G401 (cell line): ENCODE measurements at places on chromosomes 6 and 20. TPM values are rescaled to one million over a fixed set of nuclear protein-coding genes. Genes with fewer than 3 reads are reported as not detected.

LY6G6F gene
- total RNA-seq, result 1.1 TPM in 1 of 2 replicates, not detected in the other

ZBTB12 gene
- total RNA-seq, result 20.0 and 22.3 TPM in 2 replicates

C20orf202 gene
- not detected in 2 replicates for total RNA-seq

DLL1 gene
- 0.18 and 0.51 TPM in 2 replicates for total RNA-seq

TRIM15 gene
- total RNA-seq, result not detected in 2 replicates

SPDEF gene
- total RNA-seq, result 0.12 TPM in 1 of 2 replicates, not detected in the other

CDH26 gene
- total RNA-seq, result not detected in 2 replicates

TRIM10 gene
- not detected in 2 replicates for total RNA-seq

KCNB1 gene
- 0.12 and 0.14 TPM in 2 replicates for total RNA-seq

ITPA gene
- total RNA-seq, result 78.9 and 91.6 TPM in 2 replicates

SCAND1 gene
- total RNA-seq, result 83.0 and 147 TPM in 2 replicates

ID4 gene
- total RNA-seq, result 33.5 and 38.2 TPM in 2 replicates

EEF1E1 gene
- 162 and 198 TPM in 2 replicates for total RNA-seq

ZSCAN12 gene
- 5.8 and 7.0 TPM in 2 replicates for total RNA-seq

OR2B6 gene
- total RNA-seq, result not detected in 2 replicates

PACRG gene
- total RNA-seq, result not detected in 2 replicates

AVP gene
- total RNA-seq, result not detected in 2 replicates

SSTR4 gene
- total RNA-seq, result not detected in 2 replicates

BPIFB1 gene
- not detected in 2 replicates for total RNA-seq

FHL5 gene
- total RNA-seq, result not detected in 2 replicates

DZANK1 gene
- 2.2 and 3.6 TPM in 2 replicates for total RNA-seq

FERMT1 gene
- total RNA-seq, result not detected in 2 replicates

RIMS1 gene
- total RNA-seq, result not detected in 2 replicates

SPTLC3 gene
- total RNA-seq, result not detected in 2 replicates

IL17F gene
- total RNA-seq, result not detected in 2 replicates

BMP7 gene
- total RNA-seq, result 81.3 and 122 TPM in 2 replicates

ELOVL4 gene
- total RNA-seq, result 27.6 and 34.2 TPM in 2 replicates

OR2B2 gene
- total RNA-seq, result not detected in 2 replicates

KIAA1755 gene
- not detected in 2 replicates for total RNA-seq

COX4I2 gene
- not detected in 2 replicates for total RNA-seq

TGM3 gene
- total RNA-seq, result not detected in 2 replicates

F13A1 gene
- total RNA-seq, result not detected in 2 replicates

RIMS4 gene
- total RNA-seq, result 8.3 and 10.9 TPM in 2 replicates

DEFB132 gene
- total RNA-seq, result not detected in 2 replicates

PTCHD4 gene
- total RNA-seq, result 2.0 TPM in 1 of 2 replicates, not detected in the other

SRSF3 gene
- total RNA-seq, result 342 and 464 TPM in 2 replicates

ADA gene
- total RNA-seq, result 30.6 and 47.6 TPM in 2 replicates

UNC93A gene
- total RNA-seq, result not detected in 2 replicates

TLDC2 gene
- total RNA-seq, result 0.14 and 1.2 TPM in 2 replicates

HLA-DOA gene
- total RNA-seq, result 1.4 and 1.7 TPM in 2 replicates

SLA2 gene
- 0.10 TPM in 1 of 2 replicates, not detected in the other for total RNA-seq

UST gene
- total RNA-seq, result not detected in 2 replicates

RBM38 gene
- 74.9 and 101 TPM in 2 replicates for total RNA-seq
